Right lung (tissue), 10 donors: ENCODE measurements at places on chromosomes 1 and 21. TPM values are rescaled to one million over a fixed set of nuclear protein-coding genes. Genes with fewer than 3 reads are reported as not detected.

Gene TRIM63
- 0.15 TPM for polyA plus RNA-seq

DNA sequence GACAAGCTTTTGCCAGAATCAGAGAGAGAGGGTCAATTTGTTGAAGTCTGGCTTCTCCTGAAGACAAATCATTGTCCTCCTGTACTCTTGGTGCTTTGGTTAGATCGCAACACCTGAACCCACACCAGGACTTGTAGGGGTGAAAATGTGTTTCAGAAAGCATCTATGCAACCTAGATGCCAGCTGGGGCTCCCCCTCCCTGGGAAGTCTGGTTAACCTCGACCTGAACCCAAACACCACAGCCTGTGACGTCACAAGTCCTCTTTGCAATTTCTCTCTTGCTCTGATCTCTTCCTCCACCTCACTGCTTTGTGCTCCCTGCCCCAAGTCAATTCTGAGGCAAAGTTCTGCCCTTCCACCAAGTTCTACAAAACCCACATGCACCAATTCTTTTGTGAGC lies 42.8 kb upstream of the USP24 start:
- no peak for DNase-seq

- DNase-seq, result no peak
These were observed 31.8 kb downstream of the RABIF start for GRCh38 chr1:202857136-202857610.

GRCh38 chr1:156146020-156146768 lies 7.2 kb upstream of the SEMA4A start:
- peak; percentile 62 for DNase-seq

DNA sequence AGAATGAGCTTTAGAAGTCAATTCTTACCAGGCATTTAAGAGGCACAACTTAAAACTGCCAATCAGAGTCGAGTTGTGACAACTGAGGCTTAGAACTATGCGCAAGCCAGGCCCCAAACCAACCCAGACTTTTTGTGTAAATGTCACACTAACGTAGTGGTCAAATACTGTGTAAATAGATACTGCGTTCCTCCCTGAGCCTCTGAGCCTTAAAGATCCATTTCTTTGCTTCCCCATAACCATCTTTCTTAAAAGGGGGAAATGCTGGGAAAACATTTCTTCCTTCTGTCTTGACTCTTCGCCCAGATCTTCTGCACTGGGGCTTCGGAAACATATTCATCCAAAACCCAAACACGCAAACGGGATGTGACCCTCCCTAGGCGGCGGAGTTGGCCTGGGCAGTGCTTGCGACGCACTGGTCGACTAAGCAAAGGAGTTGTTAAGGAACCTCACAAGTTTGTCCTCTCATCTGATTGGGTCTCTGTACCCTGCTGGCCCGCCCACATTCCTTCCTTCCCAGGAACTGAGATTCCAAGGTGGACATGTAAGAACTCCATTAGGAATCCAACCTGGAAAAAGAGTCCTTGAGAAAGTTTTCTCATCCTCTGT lies 2.6 kb downstream of the ADAMTS5 start:
- DNase-seq, result no peak

GRCh38 chr1:38918568-38918967 lies 23.1 kb downstream of the RHBDL2 start:
- no peak for DNase-seq

- DNase-seq, result no peak
These were observed 45.2 kb downstream of the CHD5 start for GRCh38 chr1:6134741-6135510.

Gene SUSD4
- polyA plus RNA-seq, result 29.8 TPM

DNA sequence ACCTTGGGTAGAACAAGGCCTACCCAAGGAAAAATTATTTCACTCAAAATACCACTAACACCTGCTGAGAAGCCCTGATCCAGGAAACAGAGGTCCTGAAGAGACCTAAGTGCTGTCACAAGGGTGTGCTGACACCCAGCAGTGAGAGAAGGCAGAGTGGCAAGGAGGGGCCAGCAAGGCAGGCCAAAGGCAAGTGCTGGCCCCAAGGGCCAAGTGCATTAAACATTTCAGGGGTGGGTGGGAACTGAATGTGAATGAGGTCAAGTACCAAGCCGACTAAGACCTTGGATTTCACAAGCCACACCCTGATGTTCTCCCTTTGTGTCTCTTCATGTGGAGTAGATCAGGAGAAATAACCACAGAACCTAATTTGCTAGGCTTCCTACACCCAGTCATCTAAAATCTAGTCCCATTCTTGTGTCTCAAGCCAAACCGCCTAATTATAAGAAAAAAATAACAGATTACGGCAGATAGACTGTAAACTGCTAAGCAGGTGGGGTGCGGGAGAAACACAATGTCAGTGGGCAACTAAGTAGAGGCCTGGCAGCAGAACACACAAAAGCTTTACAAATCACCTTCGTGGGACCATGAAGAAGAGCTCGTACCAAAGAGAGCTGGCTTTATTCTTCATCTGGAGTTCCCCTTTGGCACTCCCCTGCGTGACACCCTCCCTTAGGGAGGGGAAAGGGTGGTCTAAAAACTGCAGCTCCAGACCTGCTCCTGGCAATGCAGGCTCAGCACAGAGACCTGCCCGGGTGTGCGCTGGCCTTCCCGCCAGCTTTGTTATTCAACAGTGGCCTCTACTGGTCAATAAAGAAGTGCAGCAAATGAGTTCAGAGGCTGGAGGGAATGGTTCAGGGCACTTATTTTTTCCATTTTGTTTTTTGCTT lies 8.7 kb downstream of the UBE2G2 start:
- DNase-seq, result peak; percentile 42

- no peak for DNase-seq
These were observed 4.6 kb upstream of the NBPF1 start for GRCh38 chr1:16617778-16618580.

DNA sequence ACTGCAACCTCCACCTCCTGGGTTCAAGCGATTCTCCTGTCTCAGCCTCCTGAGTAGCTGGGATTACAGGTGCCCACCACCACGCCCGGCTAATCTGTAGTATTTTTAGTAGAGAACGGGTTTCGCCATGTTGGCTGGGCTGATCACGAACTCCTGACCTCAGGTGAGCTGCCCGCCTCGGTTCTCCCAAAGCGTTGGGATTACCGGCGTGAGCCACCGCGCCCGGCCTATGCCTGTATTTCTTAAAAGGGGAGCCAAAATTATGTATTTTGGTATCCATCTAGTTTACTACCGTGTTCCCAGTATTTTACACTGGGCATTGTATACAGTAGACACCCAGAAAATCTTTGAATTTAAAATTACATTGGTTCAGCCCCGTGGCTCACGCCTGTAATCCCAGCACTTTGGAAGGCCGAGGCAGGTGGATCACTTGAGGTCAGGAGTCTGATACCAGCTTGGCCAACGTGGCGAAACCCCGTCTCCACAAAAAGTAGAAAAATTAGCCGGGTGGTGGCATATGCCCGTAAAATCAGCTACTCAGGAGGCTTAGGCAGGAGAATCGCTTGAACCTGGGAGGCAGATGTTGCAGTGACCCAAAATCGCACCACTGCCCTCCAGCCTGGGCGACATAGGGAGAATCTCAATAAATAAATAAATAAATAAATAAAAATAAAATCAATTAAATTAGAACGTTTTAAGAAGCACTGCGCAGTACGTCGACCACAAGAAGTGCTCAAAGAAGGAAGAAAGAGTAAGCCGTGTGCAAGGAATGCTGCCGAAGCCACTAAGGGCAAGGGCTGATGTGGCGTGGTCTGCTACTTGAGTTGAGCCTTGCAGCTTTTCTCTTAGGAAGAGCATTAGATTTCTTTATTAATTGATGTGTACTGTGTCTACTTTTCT lies 1.5 kb upstream of the THRAP3 start:
- no peak for DNase-seq

DNA sequence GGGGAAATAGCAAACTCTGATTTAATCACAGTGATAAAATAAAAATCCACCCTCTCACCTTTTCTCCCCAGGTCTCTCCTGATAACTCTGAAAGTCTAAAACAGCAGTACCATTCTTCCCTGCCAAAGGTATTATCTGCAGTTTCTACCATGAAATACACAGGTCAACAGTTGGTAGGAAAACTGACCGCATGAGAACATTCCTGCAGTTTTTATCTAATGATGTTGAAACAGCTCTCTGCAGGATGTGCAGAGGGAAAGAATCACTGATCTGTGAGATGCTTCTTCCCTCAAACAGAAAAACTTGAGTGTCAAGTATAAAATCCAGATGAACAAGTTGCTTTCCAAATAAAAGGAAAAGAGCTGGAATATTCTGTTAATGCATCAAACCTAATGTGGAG lies 39.1 kb downstream of the KCNJ6 start:
- no peak for DNase-seq

DNA sequence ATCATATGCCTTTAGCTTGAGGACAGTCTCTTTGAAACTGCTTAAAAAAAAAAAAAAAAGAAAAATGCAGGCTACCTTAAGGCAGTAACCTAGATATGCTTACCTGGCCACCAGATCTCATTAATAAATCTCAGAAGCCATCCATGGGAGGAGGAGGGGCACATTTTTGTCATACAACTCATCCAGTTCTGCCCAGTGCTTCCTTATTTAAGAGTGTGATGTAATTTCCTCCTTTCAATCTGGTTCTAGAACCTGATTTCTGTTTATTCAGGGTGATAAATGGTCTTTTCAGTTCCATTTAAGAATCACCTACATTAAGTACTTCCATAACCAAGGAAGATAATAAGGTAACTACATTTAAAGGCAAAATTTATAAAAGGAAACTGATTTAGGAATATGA lies 6.1 kb downstream of the ERRFI1 start:
- no peak for DNase-seq

- DNase-seq, result no peak
These were observed 13.1 kb downstream of the PTPN22 start for GRCh38 chr1:113858418-113858817.

DNA sequence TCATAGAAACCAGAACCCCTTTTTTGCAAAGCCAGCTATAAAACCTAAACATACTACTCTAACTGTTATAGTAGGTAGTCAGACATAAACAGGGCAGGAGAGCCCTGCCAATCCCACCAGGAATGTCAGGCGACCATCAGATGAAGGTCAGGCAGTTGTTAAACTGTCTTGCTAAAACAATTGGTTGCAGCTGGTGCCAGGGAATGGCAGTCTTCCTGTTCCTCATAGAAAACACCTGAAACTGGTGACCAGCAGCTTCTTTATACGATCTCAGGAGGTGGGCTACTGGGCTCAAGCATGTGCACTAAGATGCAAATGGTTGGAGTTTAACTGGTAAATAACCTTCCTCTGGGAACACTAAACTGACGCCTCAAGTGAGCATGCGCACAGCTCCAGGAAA lies 224.1 kb downstream of the COL11A1 start:
- no peak for DNase-seq

DNA sequence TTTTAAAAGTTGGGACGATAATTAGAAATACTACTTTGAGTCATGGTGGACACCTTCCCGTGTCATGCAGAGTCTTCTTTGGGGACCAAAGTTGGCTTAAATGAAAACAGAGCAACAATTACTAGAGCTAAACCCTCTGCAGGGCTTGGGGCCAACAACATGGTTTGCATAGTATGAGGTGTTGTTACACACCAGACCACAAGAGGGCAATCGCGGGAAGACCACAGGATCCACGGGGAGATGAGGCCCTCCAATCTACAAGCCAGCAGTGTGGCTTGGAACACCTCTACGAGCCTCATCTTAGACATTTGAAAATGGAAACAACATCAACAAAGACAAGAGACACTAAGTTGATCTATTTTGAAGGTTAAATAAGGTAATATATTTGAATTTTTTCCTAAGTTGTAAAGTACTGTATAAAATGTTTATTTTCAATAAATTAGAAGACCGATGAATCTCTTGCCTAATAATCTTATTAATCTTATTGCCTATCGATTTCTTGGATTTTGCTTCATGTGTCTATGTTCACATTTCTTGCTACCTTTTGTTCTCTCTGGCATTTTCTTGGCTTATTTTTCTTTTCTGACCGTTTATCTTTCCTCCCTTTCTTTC lies 8.2 kb upstream of the SMCP start:
- DNase-seq, result peak; percentile 19

GRCh38 chr1:156750711-156751450 lies 594 bp downstream of the HDGF start:
- no peak for DNase-seq

Gene ZSWIM5
- 4.7 TPM for polyA plus RNA-seq

DNA sequence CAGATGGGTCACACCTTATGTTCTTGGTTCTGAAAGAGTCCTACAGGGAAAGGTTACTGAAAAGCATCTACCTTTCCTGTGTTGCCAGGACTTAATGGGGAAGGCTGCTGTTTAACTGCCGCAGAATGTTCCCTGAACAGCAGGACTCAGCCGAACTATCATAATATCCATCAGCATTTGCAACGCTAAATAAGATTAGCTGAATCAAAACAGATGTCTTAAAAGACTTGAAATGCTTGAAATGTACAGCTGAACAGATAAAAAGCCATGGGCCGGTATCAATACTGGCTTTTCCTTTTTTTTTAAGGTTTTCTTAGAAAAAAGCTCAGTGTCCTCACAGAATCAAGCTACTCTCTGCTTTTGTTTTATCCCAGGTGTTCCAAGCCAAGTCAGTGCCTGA lies 19.7 kb upstream of the ATP13A2 start:
- DNase-seq, result no peak

Gene PRKACB
- polyA plus RNA-seq, result 51.7 TPM

Gene APOBEC4
- 1.3 TPM for polyA plus RNA-seq

DNA sequence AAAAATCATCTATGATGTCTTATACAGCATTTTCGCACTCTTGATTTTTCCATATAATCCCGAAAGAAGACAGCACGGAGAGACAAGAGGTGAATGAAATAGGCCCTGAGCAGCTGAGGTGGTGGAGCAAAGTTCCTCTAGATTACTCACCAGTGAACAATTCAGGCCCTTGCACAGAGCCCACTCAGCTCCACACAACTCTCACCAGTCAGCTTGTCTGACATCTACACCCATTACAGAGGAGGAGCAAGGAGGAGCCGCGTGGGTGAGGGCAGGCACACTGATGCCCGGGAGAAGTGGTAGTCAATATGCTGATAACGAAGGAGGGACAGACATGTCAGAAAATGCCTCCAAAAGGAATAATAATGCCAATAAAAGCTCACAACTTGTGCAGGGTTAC lies 59.9 kb downstream of the DNM3 start:
- no peak for DNase-seq

DNA sequence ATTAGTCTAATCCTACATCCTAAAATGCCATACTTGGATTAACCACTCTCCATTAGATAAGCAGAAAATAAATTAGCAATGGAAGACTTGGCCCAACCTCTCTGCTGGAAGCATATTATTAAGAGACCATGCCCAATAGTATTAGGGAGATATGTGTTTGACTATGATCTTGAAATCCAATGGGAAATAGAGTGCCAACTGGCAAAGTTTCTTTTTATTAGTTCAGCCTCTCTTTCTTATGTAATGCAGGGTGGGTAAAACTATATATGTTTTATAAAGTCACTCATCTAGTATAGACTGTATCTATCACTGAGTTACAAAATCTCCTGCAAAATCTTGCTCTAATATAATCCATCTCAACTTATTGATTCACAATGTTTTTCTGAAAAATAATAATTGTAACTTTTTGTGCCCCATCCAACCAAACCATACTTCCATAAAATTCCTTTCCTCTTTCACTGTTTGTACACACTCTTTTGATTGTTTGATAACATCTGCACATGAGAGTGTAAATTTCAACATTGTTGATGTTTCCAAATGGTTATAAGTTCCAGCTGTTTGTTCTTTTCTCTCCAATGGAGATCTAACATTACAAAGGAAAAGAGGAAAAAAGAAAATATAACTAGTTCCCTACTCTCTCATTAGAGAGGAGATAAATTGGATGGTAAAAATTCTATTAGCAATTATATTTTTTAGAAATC lies 408.1 kb upstream of the ADGRL2 start:
- no peak for DNase-seq

GRCh38 chr1:17678011-17678410 lies 77.1 kb upstream of the ACTL8 start:
- no peak for DNase-seq
